ENCODE measurements at places on chromosomes 4 and X.

DNA sequence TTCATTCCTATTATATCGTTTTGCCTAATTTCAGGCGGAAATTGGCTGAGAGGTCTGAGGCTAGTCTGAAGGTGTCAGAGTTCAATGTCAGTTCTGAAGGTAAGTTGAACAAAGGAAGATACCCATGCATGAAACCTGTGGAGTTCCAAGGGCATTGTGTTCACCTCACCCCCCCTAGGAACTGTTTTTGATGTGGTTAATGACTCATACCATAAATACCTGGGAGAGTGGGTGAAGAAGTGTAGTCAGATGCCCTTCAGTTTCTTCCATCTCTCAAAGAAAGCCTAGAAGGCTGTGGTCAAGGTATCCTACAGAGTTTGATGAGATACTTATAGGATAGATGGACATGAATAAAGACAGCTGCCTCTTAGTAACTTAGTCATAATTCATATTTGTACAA lies 2.7 kb downstream of the UTP14A start:
- no peak for DNase-seq

- no peak for DNase-seq
Observed at GRCh38 chr4:10102474-10103332, 13.9 kb downstream of the WDR1 start.

GRCh38 chr4:68399306-68399705 lies 48.0 kb upstream of the TMPRSS11E start:
- no peak for DNase-seq

- peak; percentile 23 for DNase-seq
Observed at GRCh38 chr4:123587983-123588494, 191.4 kb downstream of the SPRY1 start.

GRCh38 chr4:154439224-154439623 lies 52.4 kb downstream of the DCHS2 start:
- no peak for DNase-seq

DNA sequence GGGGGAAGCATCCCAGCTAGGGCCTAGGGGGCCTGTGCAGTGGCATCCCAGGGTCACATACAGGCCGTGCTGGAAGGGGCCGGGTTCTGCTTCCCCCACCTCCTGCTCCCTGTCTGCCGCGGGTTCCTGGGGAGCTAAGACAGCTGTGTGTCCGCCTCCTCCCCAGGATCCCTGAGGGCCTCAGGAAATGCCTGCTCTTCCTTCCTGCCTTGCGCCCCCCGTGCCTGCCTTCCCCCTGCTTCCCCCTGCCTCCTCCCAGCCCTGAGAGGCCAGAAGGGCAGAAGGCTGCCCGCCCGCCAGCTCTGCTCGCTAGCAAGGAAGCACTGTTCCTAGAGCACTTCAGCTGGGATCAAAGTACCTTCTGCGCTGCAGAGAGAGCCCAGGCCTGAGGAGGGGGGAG lies 2.9 kb upstream of the BGN start:
- DNase-seq, result peak; percentile 12

DNA sequence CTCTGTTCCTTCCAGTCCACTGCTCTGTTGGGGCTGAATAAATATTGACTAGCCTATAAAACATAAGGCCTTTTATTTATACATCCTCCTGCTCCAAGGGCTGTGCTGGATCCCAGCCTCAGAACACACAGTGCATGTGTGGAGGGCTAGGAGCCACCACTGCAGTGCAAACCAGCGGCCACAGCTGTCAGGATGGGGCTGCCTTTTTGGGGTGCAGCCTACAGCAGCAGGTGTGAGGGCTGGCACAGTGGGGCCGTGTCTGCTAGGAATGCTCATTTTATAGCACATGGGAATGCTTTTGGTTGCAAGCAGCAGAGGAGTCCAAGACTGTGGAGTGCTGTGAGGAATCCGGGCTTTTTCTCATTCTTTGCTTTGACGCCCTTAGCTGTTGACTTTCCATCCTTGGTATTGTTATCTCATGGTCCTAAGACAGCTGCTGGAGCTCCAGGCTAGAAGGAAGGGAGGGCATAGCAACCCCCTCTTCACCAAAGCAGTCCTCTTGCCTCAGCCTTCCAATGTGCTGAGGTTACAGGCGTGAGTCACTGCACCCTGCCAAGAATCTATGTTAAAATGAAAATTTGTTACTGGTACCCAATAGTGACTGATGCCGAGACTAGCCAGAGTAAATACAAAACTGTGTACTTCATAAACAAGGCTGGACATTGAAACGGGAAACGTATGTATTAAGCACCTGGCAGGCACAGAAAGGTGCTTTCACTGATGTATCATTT lies 334.3 kb upstream of the GATB start:
- DNase-seq, result peak; percentile 70

GRCh38 chrX:113399506-113400192 lies 559.0 kb upstream of the AMOT start:
- peak; percentile 20 for DNase-seq

GRCh38 chrX:148991502-148991901 lies 491.1 kb downstream of the AFF2 start:
- DNase-seq, result no peak

DNA sequence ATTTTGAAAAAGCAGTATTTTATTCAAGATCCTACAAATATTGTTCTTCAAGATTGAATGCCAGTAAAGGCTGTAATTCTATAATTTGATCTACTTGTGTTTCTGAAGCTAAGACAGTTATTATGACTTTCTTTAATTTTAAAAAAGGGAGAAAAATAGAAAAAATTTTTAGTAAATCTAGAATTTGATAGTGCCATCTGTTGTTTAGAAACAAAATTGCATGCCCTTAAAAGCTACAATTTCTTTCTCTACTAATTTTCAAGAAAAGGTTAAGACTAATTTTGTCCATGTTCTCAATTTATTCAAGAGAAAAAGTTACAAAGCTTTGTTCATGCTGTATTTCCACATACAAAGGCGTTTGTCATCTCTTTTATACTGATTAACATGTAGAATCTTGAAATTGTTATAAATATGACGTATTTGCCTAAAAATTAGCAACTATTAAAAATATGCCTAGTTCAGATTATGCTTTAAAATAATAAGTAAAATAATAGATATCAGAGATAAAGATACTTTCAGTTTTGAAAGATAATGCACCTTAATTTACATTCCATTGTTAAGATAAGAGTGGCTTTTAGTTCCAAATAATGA lies 25.6 kb upstream of the MMRN1 start:
- no peak for DNase-seq

DNA sequence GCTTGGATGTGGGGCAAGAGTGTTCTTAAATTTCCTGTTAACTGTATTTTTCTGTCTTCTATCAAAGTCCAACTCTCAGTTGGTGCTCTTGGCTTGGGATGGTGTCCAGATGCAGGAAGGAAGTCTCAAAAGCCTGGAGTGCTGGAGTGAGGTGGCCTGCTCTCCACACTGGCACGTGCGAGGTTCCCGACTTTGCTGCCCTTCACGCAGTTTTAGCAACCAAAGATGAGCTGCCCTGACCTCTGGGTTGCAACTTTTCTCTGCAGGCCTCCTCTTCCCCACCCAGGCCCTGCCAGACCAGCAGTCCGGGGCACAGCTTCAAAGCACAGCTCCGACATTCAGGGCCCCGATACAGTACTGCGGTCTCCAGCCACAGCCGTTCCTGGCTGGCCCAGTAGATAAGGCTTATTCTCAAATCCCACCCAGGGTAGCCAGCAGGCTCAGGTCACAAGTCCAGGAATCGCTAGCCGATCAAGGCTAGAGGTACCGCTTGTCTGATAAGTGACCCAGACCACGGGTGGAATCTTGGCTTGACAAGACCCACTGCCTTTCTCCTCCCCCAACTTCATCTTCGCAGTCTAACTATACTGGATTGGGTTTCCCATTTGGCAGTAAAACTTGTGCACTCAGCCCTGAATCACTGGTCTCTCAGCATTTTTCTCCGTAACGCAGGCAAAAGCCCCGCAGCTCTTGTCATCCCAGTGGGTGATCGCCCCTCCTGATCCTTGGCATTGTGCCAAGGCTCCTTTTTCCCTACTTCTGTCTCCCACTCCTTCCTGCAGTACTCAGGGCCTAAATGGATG lies 21.8 kb upstream of the JADE1 start:
- peak; percentile 40 for DNase-seq

GRCh38 chrX:76802708-76803107 lies 375.2 kb downstream of the MAGEE1 start:
- DNase-seq, result peak; percentile 0

DNA sequence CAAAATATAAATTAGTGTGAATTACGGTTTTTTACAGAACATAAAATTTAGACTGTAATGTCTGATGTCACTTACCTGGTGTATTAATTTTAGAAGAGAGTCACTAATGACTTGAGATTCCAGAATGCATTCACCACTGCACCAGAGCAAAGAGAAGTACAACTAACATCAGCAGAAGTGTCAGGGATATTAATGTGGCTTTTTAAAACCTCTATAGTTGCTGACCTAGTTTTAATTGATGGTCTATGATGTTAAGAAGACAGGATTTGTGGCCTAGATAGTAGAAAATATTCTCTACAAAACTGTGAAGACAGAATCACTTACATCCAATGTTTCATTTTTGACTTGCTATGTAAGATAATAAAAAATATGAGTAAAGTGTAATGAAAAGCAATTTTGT lies 1181.6 kb downstream of the RAPGEF2 start:
- no peak for DNase-seq

GRCh38 chr4:27278615-27279375 lies 418.2 kb downstream of the STIM2 start:
- peak; percentile 45 for DNase-seq

- peak; percentile 38 for DNase-seq
Observed at GRCh38 chr4:41399231-41399630, 138.7 kb upstream of the LIMCH1 start.

- no peak for DNase-seq
Observed at GRCh38 chrX:104721854-104722253, 155.9 kb downstream of the IL1RAPL2 start.

DNA sequence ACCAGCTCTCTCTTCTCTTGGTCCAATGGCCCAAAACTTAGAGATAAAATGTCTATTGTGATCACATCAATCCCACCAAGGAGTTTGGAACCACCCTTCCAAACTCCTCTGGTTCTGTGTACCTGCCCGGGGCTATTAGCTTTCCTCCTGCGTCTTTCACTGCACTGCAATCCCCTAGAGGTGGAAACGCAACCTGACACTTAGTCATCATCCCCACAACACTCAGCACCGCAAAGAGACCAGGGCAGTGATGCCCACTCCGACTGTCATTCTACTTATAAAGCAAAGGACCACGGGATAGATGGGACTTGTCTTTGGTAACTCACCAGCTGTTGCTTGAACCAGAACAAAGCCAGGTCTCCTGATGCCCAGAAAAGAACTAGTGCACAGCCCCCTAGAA lies 22.0 kb downstream of the AFAP1 start:
- no peak for DNase-seq

- peak; percentile 63 for DNase-seq
Observed at GRCh38 chr4:121784401-121784800, 16.7 kb upstream of the EXOSC9 start.

- DNase-seq, result no peak
Observed at GRCh38 chrX:68440442-68440841, 7.1 kb upstream of the OPHN1 start.

DNA sequence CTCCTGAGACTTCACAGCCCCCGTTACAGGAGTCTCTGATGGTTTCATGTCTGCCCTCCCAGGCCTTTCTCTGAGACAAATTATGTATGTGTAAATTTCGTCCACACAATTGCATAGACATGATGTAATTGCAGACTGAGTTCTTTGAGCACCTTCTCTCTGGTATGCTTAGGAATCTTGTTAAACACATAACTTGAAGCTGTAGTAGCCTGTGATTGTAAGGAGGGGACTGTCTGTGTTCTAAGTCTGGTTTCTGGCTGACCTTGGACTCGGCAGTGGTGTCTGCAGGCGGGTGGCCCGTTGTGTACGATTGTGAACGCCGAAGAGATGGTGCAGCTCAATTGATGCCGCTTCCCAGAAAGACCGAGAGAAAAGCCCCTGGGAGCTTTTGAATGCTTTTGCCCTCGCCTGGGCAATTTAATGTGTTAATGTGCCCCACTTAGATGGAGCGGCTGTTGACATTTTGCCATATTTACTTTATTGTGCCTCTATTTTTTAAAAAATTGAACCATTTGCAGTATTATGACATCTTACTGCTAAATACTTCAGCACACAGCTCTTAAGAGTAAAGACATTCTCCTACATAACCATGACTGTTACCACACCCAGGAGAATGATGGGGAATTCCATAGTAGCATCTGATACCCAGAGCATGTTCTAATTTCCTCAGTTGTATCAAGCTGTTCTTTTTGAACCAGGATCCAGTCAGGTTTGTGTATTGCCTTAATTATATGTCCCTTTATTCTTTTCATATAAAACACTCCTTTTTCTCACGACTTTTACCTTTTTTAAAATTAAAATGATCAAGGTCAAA lies 58.4 kb upstream of the TADA2B start:
- no peak for DNase-seq

- DNase-seq, result no peak
Observed at GRCh38 chrX:13565511-13565910, 3.9 kb upstream of the EGFL6 start.

GRCh38 chrX:66756717-66757116 lies 117.8 kb upstream of the EDA2R start:
- no peak for DNase-seq

- no peak for DNase-seq
Observed at GRCh38 chr4:107876099-107876498, 51.4 kb downstream of the SGMS2 start.

DNA sequence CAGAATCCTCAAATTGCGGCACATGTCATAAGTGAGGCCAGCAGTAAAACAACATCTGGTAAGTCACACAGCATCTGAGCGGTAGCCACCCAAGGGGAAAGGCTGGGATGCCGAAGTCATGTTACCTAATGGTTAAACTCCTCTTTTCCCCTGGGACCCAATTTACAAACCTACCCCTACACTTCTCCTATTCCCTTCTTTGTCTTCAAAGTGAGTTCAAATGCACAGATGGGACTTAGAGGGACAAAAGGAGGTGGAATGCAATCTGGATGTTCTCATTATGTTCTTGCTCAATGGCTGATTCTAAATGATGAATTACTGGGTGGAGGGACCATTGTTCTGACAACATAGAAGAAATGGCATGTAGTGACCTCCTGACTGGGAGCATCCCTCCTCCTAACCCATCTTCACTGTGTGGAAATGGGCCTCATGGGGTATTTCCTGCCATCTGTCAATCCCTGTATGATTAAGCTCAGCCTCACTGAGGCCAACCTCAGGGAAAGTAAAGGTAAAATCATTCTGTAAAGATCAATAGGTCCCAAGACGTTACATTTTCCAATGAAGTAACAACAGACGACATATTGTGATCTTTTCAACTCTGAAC lies 8.5 kb downstream of the CD40LG start:
- no peak for DNase-seq
